Muscle of arm (tissue), 14 donors: ENCODE measurements at places on chromosomes 5 and 9.

GRCh38 chr5:111935835-111936234 lies 178.8 kb upstream of the NREP start:
- DNase-seq, result no peak

- DNase-seq, result peak; percentile 39
Measured at GRCh38 chr9:17905781-17906175, 326.9 kb downstream of the SH3GL2 start.

GRCh38 chr9:136667940-136668760 lies 5.4 kb downstream of the EGFL7 start:
- no peak for DNase-seq

DNA sequence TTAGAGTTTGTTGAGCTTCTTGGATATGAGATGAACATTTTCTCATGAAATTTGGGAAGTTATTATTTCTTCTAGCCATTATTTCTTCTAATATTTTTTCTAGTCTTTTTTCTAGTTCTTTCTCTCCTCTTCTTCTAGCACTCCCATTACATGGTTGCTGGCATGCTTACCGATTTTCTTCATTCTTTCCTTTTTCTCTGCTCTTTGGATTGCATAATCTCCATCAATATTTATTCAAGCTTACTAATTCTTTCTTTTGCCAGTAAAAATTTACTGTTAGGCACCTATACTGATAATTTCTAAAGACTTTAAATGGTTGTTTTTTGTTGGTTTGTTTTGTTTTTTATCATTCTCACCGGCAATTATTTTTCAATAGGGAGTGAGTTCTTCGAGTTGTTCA lies 114.8 kb upstream of the RASEF start:
- no peak for DNase-seq

GRCh38 chr9:84368601-84369000 lies 28.0 kb upstream of the SLC28A3 start:
- DNase-seq, result no peak

DNA sequence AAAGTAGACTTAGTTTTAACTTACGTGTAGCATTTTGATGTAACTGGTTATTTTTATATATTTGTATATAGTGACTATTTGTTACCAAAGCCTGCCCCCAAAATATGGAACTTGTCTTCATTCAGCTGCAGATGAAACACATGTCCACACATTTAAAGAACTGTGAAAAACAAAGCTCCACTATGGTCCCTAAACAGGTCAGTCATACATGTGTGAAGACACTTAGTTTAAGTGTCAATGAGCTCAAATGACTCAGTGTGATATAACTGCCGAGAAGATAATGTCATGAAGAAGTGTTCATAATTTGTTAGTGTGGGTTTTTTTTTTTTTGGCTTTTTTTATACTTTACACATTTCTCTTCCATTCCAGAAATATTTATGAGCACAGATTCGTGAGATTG lies 28.2 kb downstream of the HAVCR1 start:
- DNase-seq, result no peak
